ENCODE measurements at places on chromosomes 7 and 10.

- no peak for DNase-seq
These were observed 56.7 kb upstream of the SDK1 start for GRCh38 chr7:3244241-3244814.

DNA sequence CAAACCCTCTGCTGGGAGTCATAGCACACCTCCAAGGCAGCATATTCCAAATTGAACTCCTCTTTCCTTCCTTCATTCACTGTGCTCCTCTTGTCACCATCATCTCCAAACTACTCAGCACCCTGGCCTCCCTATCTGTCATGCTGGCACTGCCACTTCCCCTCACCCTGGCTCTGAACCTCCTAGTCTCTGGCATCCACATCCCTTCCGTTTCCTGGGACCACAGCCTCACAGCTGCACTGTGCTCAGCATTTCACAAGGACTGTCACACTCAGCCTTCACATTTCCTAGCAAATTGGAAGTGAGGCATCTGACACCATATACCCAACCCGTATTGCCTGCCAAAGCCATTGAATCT is 124.7 kb downstream of the WDR11 start:
- no peak for DNase-seq

- DNase-seq = peak; percentile 24
These were observed 37.7 kb upstream of the IKZF1 start for GRCh38 chr7:50266635-50267386.

DNA sequence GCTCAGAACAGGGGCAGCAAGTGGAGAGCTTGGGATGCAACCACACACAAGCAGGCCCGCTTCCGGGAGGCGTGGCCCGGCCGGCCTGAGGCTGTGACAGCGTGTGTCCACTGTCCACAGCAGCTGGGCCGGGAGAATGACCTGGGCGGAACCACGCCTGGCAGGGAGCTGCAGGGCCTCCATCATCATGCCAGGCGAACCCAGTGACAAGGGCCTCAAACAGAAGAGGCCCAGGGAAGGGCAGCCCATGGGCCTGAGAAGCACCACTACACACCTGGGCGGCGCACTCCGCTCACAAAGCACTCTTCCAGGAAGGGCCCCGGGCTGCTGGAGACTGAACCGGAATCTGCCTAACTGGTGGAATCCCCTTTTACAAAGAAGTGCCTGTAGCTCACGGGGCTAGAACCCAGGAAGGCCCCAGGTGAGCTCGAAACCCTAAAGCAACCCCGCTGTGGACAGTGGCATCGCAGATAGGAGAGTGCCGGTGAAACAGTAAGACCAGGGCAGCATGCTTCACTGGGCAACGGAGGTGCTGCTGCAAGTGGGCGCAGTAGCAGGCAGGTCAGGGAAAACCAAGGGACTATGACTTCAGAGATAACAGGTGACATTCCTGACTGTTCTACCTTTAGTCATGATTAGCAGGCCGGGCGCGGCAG is 66.0 kb downstream of the MAD1L1 start:
- DNase-seq = no peak

Measured in T-helper 2 cell (primary cell).